ENCODE measurements at places on chromosomes 4 and X. TPM values are rescaled to one million over a fixed set of nuclear protein-coding genes. Genes with fewer than 3 reads are reported as not detected.

The SPIN4 gene
- total RNA-seq, result 3.9 TPM

The TSC22D3 gene
- 25.8 TPM for total RNA-seq

The FHL1 gene
- total RNA-seq, result 104 TPM

The SPIN2A gene
- total RNA-seq, result 1.3 TPM

The SPATA4 gene
- 0.97 TPM for total RNA-seq

The BANK1 gene
- total RNA-seq, result 0.32 TPM

The CCSER1 gene
- not detected for total RNA-seq

The OPRPN gene
- not detected for total RNA-seq

The SPOCK3 gene
- total RNA-seq, result not detected

DNA sequence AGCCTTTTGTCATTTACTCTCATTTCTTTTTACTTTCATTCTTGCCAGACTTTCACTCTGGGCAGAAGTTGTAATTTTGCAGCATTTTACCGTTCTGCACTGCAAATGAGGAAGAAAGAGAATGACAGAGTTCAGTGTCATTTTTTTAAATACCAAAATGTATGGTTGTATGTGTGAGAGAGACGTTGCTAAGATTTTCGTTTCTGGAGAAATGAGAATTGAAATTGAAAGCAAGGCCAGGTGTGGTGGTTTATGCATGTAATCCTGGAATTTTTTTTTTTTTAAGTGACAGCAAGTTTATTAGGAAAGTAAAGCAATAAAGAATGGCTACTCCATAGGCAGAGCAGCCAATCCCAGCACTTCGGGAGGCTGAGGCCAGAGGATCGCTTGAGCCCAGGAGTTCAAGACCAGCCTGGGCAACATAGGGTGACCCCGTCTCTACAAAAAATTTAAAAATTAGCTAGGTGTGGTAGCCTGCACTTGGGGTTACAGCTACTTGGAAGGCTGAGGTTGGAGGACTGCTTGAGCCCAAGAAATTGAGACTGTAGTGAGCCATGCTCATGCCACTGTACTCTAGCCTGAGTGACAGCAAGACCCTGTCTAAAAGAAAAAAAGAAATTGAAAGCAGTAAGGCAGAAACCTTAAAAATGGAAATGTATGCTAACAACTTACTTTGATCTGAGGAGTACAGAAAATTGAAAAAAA lies 12.9 kb downstream of the DCK start:
- DNase-seq, result no peak

DNA sequence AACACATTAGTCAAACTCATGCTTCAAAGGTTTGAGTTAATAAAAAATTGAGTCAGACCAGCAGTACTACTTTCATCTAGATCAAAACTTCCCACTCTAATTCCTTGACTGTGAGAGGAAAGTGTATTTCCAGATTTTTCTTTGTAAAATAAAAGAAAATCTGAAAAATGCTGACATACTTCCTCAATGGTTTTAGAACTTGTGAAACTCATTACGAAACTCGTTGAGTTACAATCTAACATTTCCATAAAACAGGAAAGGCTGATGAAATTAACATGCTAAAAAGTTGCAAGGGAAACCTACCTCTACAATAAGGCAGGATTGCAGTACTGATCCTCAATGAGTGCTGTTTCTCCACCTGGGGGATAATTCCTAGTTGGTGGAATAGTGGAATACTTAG lies 217.8 kb upstream of the HCCS start:
- DNase-seq, result no peak

- DNase-seq, result no peak
Measured at GRCh38 chr4:26032142-26032541, 118.1 kb downstream of the SMIM20 start.

- DNase-seq, result no peak
Measured at GRCh38 chr4:77158487-77158861, 1.5 kb downstream of the CCNG2 start.

- no peak for DNase-seq
Measured at GRCh38 chr4:67701517-67701850, 529 bp upstream of the UBA6 start.

- DNase-seq, result no peak
Measured at GRCh38 chr4:173777421-173777820, 247.4 kb upstream of the HAND2 start.

DNA sequence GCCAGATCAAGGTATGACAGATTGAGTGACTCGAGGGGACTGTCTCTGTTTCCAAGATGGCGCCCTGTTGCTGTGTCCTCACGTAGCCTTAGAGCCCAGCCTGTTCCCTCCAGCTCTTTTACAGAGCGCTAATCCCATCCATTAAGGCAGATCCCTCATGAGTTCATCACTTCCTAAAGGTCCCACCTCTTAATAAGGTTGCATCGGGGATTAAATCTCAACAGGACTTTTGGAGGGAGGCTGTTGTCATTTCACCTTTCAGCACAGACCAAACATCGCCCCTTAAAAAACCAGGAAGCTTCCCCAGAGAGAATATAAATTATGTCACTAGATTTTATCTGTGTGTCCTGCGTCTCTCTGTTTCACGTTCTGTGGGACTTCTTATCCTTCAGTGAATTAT lies 32.6 kb upstream of the DHRSX start:
- no peak for DNase-seq

DNA sequence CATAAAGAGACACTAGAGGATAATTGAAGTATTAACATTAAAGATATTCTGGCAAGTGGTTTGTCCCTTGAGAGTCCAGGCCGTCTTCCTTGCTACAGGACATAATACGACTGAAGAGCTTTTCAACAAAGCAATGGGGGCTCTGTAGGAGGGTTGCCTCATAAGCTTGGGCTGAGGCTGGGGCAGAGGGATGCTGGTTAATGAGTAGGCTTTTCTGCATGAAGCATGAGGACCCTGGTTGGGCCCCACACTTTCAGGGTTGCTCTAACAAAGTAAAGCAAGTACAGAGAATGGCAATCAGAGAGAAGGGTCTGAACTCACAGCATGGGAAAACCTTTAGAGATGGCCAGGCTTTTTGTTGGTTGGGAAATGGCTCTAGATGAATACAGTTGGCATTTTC lies 281.3 kb downstream of the IDS start:
- DNase-seq, result no peak

DNA sequence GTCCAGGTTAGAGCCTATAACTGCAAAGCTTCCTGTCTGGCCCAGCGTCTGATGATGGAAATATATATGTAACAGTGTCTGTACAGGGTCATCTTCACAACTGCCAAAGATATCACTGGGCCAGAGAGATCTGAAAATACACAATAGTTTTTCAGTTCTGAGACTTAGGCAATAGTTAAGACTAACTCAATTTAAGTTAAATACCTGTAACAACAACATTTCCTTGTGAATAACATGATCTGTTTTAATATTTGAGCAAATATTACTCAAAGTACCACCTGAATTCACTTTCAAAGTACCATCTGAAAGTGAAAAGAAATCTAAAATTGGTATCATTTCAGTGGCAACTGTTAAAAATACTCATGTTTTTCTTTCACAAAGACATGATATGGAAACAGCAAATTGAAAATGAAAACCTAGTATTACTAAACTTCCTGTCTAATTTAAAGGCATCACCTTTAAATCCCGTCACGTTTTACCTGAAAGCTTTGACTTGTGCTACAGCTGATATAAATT lies 9.6 kb downstream of the ZAR1 start:
- DNase-seq, result no peak

GRCh38 chrX:130593911-130594310 lies 192.1 kb downstream of the RBMX2 start:
- DNase-seq, result no peak

DNA sequence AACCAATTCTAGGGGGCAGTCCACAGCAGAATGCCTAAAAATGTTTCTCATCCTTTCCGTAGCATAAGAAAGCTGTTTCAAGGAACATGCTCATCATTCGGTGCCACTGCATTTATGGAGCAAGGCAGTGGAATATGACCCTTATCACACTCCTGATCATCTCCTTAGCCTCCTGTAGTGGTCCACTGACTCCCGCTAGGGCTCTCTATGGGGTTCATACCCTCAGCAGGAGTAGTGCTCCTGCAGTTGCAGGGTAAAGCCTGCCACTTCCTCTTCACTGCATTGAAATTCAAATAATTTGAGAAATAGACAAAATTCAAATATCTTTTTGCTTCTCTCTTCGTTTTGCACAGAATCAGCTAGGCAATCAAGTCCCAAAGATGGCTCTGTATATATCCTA lies 107.0 kb downstream of the NDST3 start:
- no peak for DNase-seq

DNA sequence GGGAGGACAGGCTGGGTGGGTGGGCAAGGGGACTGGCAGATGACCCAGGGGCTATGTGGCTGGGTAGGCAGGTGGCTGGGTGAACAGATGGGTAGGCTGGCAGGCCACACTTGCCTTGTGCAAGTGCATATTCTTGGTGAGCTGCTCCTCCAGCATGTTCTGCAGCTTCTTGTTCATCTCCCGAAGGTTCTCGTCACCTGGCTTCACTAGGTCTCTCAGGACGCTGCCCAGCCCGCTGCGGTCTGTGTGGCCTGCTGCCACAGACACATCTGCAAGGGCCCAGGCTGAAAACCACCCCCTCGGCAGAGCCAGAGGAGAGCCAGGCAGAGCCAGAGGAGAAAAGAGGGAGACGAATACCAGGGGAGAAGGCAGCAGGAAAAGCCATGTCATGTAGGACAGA lies 3.4 kb upstream of the KCND1 start:
- DNase-seq, result no peak

DNA sequence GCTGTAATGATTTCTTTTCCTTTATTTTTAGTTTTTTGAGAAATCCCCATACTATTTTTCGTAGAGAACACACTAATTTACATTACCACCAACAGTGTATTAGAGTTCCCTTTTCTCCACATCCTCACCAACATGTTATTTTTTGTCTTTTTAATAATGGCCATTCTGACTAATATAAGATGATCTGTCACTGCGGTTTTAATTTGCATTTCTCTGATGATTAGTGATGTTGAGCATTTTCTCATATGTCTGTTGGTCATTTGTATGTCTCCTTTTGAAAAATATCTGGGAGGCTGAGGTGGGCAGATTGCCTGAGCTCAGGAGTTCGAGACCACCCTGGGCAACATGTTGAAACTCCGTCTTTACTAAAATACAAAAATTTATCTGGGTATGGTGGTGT lies 30.2 kb downstream of the SPINK2 start:
- no peak for DNase-seq

Data from fibroblast of villous mesenchyme (primary cell).